ENCODE measurements at places on chromosomes 16 and 17. TPM values are rescaled to one million over a fixed set of nuclear protein-coding genes. Genes with fewer than 3 reads are reported as not detected.

ZG16B gene
- total RNA-seq: 2.3 TPM

NPIPB6 gene
- total RNA-seq: 2.1 TPM

DHRS7C gene
- total RNA-seq: not detected

CD300LD gene
- total RNA-seq: not detected

PCTP gene
- 16.3 TPM for total RNA-seq

STH gene
- total RNA-seq: not detected

SCNN1B gene
- total RNA-seq: 0.37 TPM

ERN2 gene
- total RNA-seq: 0.47 TPM

HID1 gene
- total RNA-seq: 43.8 TPM

OR1F1 gene
- not detected for total RNA-seq
